ENCODE measurements at places on chromosomes 4 and X.
A peak's percentile ranks its signal among the peaks of the same experiment; 100 is the strongest.

- peak; percentile 16 for DNase-seq
Measured at GRCh38 chrX:39773923-39774773, 323.6 kb downstream of the BCOR start.

GRCh38 chrX:97847885-97848679 is 964.4 kb downstream of the RPA4 start:
- DNase-seq = no peak

- DNase-seq = no peak
Measured at GRCh38 chr4:7900334-7900909, 39.2 kb downstream of the AFAP1 start.

DNA sequence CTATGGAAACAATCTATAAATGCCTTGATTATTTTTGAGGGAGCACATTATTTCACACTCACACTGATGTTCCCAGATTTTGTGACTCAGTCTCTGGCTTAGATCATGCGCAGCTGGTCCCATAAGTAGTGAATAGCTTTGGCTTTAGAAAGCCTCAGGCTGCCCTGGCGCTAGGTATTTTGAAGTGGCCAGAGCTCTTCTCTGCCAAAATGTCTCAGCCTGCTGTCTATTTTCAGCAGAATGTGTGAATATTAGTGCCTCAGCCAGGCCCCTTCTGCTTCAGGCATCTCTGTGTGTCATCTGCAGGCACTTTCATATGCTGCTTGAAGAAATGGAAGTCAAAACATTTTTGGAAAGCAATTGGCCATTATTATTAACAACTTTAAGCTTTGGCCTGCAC is 931.0 kb upstream of the INTU start:
- DNase-seq = no peak

- no peak for DNase-seq
Measured at GRCh38 chr4:6105311-6105911, 87.2 kb upstream of the C4orf50 start.

GRCh38 chrX:150482537-150483206 is 85.7 kb upstream of the MTM1 start:
- peak; percentile 42 for DNase-seq

GRCh38 chr4:142034101-142034500 is 397.7 kb downstream of the IL15 start:
- no peak for DNase-seq

- peak; percentile 59 for DNase-seq
Measured at GRCh38 chrX:48919947-48920717, 1.3 kb upstream of the PIM2 start.

DNA sequence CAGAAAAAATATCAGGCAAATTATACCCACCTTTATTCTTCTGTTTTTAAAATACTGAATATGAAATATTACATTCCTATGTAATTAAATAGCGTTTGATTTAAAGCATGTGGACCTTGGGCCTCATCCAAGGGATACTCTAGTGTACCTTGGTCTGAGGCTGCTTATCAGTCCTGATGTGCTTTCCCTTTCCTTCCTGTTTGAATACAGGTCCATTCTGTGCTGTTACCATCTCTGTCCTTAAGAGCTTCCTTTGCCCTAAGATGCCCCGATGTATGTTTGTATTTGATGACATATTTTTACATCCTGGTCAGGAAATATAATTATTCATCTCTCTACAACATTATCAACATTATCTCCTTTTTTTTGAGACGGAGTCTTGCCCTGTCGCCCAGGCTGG is 24.1 kb downstream of the FAT4 start:
- no peak for DNase-seq

DNA sequence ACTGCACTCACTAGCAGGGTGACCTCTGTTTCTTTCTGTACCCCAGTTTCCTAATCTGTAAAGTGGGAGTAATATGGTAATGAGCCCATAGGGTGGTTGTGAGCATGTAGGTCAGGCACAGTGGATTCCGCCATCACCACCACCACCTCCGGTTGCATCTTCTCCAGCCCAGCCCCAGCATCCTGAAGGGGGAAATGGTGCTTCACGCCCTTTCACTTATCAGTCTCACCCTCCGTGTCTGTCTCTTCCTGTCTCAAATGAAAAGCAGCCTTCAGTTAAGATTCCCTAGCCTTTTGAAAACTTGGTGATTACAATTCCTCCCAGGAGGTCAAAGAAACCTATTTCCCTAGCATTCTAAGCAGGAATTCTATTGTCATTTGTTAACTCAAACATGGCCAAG is 16.9 kb upstream of the XPNPEP2 start:
- peak; percentile 18 for DNase-seq

DNA sequence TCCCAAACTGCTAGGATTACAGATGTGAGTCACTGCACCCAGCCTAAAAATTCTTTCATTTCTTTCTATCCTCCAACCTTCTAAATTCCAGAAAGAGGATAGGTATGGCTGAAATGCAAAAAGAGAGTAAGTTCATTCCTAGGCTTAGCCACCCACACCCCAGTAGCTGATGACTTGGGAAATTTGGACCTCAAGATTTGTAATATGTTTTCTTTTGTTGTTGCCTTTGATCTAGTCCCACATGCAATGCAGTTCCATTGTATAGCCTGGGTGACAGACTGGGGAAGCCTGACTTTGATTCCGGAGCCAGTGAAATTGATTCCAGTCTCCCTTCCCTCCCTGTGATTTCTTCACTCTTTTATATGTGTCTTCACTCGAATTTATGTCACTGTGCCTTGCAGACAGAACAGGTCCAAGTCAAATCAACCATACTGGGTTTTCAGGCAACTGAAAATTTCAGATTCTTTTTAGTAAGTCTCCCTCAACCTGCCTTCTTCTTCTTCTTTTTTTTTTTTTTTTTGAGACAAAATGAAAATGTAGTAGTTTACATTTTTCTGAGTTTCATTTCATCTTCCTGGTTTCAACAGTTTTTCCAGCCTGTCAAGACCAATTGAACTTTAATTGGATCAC is 176.2 kb upstream of the RBPJ start:
- DNase-seq = no peak

DNA sequence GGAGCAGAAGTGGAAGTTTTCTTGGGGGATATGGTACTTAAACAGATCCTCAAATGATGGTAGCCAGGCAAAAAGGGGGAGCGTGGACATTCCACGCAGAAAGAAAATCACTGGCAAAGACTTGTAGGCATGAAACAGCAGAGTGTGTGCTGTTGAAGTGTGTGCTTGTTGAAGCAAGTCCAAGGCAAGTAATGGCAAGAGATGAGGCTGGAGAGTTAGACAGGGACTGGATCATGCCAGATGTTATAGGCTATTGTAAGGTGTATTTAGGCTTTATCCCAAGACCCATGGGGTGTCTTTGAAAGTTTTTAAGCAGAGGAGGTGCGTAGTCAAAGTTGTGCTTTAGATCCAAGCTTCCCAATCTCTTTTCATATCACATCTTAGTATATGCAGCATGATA is 124.5 kb downstream of the MBNL3 start:
- no peak for DNase-seq

DNA sequence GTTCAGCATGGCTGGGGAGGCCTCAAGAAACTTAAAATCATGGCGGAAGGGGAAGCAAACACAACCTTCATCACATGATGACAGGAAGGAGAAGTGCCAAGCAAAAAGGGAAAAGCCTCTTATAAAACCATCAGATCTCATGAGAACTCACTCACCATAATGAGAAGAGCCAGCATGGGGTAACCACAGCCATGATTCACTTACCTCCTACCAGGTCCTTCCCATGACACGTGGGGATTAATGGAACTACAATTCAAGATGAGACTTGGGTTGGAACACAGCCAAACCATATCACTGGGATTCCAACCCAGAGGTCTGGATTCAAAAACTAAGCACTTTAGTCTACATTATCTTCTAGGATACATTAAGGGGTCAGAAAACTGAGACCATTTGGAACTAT is 609.6 kb upstream of the SPANXN1 start:
- no peak for DNase-seq

DNA sequence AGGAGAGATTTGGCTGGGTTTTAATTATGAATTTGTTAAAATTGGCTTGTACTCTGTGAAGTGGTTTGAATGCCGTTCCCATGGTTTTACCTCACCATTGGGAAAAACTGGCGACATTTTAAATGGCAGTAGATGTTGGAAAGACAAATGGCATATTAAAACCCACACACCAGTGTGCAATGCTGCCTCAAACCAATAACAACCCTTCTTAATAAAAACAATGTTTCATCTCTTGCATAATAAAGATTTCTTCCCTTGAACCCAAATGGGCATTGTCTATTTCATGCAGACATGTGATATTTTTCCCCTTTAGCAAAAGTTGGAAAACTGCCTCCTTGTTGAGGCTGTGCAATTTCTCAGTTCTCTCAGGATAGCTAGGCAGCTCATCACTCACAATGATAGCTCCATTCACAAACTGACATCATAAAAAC is 33.7 kb downstream of the GABRB1 start:
- DNase-seq = no peak

GRCh38 chr4:93132631-93133030 is 695.9 kb upstream of the ATOH1 start:
- no peak for DNase-seq

GRCh38 chrX:52261125-52261462 is 76.4 kb downstream of the MAGED4 start:
- DNase-seq = no peak

- no peak for DNase-seq
Measured at GRCh38 chrX:134459683-134460004, 321 bp upstream of the HPRT1 start.

DNA sequence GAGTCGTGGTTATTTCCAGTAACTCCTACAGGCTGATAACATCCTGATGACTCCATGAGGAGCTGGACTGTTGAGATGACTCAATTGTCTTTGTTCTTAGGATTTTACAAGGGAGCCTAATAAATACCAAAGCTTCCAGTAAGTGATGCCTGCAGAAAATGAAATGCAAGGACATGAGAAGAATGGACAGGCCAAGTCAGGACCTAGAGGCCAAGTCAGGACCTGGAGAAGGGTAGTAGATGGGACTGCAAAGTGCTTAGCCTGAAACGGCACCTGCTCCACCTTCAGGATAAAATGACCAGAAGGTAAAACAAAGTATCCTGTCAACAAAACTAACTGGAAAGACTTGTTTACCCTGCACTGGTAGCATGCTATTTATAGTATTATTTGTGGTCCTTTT is 6.4 kb upstream of the SLC10A6 start:
- no peak for DNase-seq

DNA sequence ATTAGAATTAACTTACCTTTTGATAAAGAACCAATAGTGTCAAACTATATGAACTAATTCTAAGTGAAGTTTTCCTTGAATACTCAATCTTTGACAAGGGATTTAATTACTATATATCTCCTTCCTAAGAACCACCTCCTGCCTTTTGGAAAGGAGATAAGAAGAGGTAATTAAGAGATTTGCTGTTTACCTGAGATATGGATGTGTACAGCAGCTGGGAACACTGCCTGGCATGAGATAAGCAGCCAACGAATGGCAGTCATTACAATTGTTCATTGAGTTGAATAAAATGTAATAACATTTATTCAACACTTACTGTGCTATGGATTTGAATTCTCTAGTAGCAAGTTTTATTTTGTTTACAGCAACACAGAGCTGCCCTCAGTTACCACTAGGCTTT is 407.1 kb downstream of the SPOCK3 start:
- no peak for DNase-seq

- no peak for DNase-seq
Measured at GRCh38 chrX:65463550-65463949, 71.0 kb downstream of the LAS1L start.

DNA sequence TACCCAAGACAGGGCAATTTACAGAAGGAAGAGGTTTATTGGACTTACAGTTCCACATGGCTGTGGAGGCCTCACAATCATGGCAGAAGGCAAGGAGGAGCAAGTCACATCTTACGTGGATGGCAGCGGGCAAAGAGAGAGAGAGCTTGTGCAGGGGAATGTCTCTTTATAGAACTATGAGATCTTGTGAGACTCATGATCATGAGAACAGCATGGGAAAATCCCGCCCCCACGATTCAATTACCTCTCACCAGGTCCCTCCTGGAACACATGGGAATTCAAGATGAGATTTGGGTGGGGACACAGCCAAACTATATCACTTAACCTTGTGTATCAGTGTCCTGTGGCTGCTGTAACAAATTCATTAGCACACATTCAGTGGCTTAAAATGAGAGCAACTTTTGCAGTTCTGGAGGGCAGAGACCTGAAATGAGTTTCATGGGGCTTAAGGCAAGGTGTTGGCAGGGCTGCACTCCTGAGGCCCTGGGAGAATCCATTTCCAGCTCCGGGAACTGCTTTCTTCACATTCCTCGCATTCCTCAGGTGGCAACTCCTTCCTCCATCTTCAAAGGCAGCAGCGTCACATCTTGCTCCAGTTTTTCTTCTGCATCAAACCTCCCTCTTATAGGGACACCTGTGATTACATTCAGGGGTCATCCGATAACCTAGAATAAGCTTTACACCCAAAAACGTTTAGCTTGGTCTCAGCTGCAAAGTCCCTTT is 22.3 kb upstream of the NSG1 start:
- no peak for DNase-seq

DNA sequence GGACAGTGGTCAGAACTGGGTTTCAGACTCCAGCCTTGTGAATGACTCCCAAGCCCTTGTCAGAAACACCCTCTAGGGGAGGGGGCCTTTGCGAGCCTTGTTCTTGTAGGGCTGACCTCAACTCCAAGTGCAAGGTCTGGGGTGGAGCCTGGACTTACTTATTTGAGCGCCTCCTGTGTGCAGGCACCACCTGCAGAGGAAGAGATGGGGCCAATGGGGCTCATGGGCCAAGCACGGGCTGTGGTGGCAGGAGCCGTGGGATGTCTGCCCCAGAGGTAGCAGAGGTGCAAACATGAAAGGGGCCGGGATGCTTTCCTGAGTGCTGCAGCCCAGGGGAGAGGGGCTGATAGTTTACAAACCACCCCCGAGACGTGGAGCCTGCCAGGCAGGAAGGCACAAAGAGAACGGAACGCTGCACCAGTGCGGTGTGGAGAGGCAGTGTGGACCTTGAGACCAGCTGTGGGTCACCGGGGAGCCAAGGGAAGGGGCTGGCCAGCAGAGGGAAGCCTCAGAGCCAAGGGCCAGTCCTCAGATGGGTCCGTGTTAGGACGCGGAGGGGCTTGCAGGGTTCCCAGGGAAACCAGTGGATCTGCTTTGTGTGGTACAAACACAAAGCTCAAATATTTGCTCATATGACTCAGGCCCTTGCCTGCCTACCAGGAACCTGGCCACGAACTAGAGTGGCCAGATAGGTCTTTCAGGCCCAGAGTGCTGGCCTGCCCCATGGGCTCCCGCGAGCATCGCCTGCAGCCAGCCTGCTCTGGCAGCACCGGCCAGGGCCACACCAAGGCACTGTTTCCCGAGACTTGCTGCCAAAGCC is 8.7 kb upstream of the TADA2B start:
- no peak for DNase-seq

GRCh38 chrX:90883479-90883878 is 551.2 kb upstream of the PABPC5 start:
- DNase-seq = no peak

DNA sequence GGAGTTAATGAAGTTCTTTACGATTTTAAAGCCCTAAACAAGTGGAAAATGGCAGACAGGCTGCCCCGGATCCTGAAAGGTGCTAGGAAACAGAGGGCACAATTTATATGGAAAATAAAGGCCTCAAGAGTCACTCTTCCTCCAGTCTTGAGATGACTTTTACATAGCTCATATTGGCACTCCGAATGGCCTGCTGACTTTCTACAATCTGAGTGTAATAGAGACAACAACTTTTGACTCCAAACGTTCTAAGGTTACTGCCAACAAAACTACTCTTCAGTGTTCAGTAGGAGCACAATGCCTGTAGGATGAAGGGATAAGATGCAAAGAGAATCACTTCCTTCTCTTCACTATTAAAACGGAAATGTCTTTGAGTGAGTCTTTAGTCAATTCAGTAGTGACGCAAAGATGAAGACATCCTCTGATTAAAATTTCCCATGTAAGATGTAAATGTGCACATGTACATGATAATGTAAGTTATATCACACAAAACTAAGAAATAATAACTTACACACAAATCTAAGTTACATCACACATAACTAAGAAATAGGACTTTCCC is 40.5 kb downstream of the VEGFC start:
- DNase-seq = no peak
